ENCODE measurements at places on chromosomes 7 and 10. TPM values are rescaled to one million over a fixed set of nuclear protein-coding genes. Genes with fewer than 3 reads are reported as not detected.

DNA sequence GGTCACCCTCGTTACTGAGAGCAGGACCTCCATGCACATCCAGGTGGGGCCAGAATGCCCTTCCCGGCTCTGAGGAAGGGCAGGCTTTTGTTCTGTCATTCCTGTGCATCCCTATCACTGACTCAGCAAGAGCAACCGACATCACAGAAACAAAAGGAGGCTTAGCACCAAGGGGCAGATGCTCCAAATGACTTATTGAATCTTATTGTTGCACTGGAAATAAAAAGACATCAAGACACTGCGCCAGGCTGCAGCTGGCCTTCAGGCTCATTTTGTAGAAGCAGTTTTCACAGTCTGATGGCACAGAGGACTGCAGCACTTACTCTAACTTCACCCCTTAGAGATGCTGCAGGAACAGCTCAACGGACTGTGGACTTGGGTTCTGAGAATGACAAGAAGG lies 126.4 kb downstream of the PAXIP1 start:
- no peak for DNase-seq

DNA sequence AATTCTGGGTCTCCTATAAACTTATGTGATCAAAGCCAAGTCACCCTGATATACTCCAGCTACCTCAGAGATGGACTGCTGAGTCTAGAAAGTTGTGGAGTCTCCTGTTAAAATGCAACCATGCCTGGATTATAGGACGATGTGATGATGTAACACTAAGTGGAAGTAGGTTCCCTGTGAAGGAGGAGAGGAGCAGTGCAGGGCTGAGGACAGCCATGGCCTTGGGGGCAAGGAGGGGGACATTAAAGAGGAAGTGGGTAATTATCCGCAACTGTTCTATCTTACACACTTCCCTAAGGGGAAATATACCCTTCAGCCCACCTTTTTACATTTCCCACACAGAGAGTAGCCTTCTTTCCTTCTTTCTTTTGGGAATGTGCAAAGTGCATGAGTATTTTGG lies 63.8 kb downstream of the MTPN start:
- DNase-seq = no peak

The AGAP4 gene
- total RNA-seq = 1.8 TPM

DNA sequence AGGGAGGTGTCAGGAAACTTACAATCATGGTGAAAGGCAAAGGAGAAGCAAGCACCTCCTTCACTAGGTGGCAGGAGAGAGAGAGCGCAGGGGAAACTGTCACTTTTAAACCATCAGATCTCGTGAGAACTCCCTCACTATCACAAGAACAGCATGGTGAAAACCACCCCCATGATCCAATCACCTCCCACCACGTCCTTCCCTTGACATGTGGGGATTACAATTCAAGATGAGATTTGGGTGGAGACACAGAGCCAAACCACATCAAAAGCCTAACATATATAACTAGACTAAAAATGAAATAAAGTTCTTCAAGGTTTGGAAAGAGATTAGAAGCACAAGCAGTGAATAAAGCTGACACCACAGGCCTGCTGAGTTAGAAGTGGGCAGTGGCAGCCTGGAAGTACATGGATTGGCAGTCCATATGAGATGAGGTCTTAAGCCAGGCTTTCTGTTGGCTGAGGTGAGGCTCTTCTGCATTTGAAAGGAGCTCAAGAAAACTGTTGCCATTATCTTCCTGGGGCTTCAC lies 96.4 kb upstream of the MDFIC start:
- DNase-seq = no peak

DNA sequence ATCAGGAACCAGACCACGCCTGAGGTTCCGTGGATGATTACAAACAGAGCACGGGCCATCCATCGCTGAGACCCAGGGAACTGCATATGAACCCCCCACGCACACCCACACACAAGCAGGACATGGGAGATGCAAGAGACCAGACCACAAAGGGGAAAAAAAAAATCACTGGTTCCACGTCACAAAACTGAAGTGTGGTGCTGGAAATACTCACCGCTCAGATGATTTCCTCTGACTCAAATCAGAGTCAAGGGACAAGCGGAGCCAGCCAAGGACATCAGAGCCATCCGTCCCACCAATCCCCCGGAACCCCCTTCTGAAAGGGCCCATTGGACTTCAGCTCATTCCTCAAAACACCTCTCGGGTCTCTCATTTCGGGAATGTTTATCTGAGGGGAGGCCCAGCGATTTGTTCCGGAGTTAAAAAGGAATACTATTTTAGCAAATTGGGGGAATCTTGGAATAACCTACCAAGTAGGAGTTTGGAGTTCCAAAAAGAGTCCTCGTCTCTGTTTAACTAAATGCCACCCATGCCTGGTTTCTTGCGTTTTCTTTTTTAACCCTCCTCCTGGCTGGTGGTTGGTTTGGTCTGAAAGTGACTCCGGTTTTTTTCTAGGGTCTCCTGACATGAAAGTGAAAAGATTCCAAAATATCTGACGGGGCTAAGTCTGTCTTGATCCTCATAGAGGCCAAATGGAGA lies 15.0 kb downstream of the SNX8 start:
- DNase-seq = peak; percentile 75

The LRRTM3 gene
- not detected for total RNA-seq

- no peak for DNase-seq
Observed at GRCh38 chr7:77699056-77699455, 2.8 kb downstream of the RSBN1L start.

GRCh38 chr7:118372530-118372929 lies 148.0 kb downstream of the ANKRD7 start:
- peak; percentile 68 for DNase-seq

The OR2A5 gene
- total RNA-seq = not detected

The DDC gene
- total RNA-seq = not detected

GRCh38 chr7:27130540-27131389 lies at the start of gene HOXA4:
TSS of gene HOXA4 (minus strand) at chr7:27130757. CDS start at chr7:27130733, 24 bp downstream.
- peak; percentile 89 for DNase-seq

- DNase-seq = no peak
Observed at GRCh38 chr10:76618171-76618570, 1019.4 kb downstream of the KCNMA1 start.

The DOCK1 gene
- total RNA-seq = 91.0 TPM

DNA sequence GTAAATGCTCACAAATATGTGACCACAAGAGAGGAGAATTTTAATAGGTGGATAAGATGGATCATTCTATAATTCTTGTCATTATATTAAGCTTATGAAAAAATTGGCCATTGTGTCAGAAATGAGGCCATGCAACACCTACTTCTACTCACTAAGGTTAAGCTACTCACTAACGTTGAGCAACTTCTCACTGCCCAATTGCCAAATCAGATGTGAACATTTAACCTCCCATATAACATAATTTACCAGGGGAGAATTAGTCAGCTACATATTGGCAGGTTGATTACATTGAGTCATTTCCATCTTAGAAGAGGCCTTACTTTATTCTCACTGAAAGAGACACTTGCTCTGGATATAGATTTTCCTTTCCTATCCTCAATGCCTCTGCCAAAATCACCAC lies 211.2 kb upstream of the DGKB start:
- peak; percentile 4 for DNase-seq

- DNase-seq = no peak
Observed at GRCh38 chr10:5142199-5142598, 42.8 kb downstream of the AKR1C8 start.

The TMEM178B gene
- total RNA-seq = under 0.01 TPM

DNA sequence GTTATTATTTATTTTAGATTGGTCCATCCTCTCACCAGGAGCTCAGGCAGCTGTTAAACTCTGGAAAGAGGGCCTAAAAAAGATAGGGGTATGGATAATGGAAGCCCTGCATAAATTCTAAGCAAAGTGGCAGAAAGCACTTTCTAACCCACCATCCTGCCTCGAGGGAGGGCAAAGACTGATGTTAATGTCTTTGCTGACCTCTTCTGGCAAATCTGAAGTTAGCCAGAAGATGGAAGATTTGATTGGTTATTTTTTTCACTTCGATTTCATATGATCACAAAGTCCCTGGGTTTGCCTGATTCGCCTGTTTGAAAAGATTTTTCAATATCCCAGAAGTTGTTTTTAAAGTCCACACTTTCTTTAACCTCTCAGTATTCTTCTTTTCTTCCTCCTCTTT lies 24.8 kb downstream of the OR9A2 start:
- peak; percentile 19 for DNase-seq

The CACUL1 gene
- total RNA-seq = 21.3 TPM

The PROSER2 gene
- 1.8 TPM for total RNA-seq

The OR2A42 gene
- total RNA-seq = not detected

DNA sequence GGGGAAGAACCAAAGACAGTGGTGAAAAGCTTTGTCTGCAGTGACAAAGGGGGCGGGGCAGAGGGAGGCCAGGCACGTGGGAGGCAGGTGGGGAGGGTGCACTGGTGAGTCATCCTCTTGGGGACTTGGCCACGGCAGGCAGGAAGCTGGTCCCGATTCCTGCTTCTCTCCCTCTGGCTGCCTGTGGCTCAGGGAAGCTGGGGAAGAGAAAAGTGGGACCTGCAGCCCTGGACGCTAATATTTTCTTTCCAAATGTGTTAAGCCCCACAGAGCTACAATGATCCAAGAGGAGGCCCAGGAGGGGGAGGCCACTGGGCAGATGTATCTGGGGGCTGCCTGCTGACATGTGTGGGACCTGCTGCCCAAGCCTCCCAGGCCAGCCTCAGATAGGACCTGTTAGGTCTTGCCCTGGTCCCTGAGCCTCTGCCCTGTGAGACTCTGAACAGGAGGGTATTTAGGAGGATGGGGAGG lies 231.8 kb downstream of the KCNMA1 start:
- DNase-seq = peak; percentile 70

DNA sequence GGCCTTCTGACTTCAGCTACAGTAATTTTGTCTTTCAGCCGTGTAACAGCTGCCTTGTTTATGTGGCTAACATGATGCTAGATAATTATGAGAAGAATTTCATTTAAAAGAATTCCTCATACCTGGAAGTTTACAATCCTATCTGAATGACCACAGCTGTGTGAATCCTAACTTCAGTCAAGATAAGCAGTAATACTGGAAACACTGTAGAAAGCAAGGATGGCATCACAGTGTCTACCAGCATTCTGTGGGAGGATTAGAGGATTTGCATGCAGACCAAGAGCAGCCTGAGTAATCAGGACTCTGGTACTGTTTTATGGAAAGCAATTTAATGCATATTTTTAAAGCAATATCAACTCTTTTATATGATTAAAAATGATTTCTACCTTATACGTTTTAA lies 282.4 kb downstream of the EXOC4 start:
- peak; percentile 19 for DNase-seq
